ENCODE measurements at places on chromosomes 11 and 22.

- DNase-seq: no peak
Measured at GRCh38 chr11:99275521-99275920, 254.8 kb downstream of the CNTN5 start.

GRCh38 chr11:74135127-74135840 lies 35.5 kb downstream of the C2CD3 start:
- no peak for DNase-seq

- no peak for DNase-seq
Measured at GRCh38 chr11:134229126-134229790, 4.8 kb downstream of the VPS26B start.

DNA sequence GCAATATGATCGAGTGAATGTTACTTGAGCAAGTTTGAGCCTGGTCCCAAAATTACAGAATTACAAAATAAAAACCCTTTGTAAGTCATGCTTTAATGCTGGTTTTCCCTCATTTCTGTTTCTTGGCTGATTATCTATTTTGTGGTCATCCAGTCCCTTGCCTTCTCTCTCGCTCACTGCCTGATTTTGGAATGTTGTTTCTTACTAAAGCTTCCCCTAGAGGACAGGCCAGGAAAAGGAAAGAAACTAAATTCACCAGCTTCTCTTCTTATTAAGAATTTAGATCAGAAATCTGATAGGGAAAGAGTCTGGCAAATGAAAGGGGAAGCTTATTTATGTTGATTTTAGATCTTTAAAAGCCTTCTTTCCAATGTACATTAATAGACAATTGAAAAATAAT lies 16.6 kb upstream of the BDNF start:
- no peak for DNase-seq

- DNase-seq: peak; percentile 18
Measured at GRCh38 chr11:44407211-44407996, 97.5 kb upstream of the ALX4 start.

GRCh38 chr11:70505761-70506657 lies 107.7 kb downstream of the CTTN start:
- DNase-seq: peak; percentile 6

DNA sequence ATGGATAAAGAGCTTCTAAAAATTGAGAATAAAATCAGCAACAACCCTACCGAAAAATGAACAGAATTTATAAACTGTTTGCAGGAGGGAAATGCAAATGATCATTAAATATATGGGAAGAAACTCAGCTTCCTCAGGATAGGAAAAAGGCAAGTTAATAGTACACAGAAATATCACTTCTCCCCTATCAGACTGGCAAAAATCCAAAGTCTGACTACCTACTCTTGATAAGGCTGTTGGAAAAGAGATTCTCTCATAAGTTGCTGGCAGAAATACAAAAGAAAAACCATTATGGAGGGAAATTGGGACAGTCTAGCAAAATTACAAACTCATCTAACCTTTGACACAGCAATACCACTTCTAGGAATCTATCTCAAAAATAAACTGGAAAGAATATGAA lies 100.9 kb upstream of the LDLRAD3 start:
- no peak for DNase-seq
